ENCODE measurements at places on chromosomes 7 and 10.

DNA sequence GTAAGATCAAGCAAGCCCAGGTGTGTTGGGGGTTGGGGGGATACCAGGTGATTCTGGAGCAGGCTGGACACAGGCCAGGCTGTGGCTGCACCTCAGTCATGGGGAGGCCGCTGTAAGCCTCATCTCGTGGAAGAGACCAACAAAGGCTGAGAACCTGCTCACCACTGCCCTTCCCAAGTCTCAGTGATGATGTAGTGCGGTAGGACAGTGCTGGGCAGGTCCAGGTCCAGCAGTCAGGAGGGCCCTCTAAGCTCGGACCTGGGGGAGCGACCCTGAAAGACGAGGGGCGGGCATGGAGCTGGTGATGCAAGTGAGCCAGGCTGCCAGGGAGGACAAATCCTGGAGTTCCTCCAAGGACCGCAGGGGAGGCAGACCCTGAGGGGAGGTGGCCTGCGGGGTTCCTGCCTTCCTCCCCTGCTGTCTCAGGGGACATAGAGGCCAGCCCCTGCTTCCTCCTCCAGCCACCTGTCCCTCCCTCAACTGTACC, 3.3 kb upstream of the PWWP2B start:
- no peak for DNase-seq

DNA sequence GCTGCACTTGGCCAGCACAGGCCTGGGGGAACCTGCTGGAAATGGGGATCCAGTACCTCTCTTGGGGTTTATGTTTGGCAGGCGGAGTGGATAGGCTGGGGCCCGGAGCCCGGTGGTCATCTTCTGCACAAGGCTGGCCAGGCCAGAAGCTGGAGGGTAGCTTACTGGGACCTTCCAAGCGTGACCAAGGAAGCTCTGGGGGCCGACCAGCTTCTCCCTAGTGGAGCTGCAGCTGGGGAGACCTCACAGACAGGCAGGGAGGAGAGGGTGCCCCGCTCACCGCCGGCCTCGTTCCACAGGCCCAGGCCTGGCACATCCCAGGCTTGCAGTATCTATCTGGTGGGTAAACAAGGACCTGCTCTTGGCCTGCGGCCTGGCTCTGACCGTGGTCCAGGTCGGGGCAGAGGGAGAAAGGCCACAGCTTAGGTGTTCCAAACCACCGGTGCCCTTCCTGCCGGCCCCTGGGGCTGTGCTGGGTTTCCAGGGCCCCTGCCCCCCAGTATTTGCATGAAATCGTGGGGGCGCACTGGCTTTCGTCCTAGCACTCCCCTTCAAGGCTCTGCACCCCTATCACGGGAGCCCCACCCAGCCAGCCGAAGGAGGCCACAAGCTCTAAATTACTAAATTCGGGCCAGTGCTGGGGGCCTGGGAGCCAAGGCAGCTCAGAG, 1.5 kb upstream of the ELFN1 start:
- peak; percentile 65 for DNase-seq

DNA sequence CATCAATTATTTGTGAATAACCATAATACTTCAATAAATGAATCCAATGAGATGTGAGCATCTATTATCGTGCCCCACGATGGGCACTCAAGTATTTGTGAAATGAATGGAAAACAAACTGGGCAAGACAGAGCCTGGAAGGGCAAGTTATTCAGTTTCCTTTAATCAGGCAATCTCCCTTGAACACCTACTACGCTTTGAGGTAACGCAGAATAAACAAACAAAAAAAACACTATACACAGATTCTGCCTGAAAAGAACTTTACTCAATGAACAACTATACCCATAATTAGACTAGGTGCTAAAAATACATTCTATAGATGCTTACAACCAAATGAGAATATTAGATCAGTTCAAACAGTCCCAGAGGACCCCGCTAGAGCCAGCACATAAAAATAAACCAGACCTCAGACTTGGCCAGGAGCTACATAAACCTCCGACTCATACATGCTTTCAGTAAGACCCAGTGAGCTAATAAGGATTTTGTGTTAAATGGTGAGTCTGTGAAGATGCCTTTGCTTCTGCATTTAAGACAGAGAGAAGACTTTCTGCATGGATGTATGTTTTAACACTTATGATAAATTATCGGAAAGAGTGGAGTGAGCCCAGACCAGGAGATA, 121.3 kb downstream of the MPP7 start:
- DNase-seq: no peak

- DNase-seq: no peak
Observed at GRCh38 chr7:141660259-141660658, 41.7 kb downstream of the DENND11 start.

DNA sequence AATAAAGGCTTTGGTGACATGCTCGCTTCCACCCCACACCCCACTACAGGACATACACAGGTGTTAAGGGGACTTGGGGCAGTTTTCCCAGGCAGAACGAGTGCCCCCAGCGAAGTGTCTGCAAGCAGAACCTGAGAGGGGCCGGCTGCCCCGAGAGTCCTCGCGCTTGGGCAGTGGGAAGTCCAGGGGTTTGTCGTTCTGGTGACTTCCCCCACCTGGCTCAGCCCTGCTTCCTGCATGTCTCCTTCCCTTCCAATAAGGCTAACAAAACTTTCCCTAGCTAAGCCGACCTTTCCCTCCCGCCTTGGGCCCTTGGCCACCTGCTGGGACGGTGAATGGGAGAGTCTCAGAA, 916 bp downstream of the VWA2 start:
- DNase-seq: no peak

DNA sequence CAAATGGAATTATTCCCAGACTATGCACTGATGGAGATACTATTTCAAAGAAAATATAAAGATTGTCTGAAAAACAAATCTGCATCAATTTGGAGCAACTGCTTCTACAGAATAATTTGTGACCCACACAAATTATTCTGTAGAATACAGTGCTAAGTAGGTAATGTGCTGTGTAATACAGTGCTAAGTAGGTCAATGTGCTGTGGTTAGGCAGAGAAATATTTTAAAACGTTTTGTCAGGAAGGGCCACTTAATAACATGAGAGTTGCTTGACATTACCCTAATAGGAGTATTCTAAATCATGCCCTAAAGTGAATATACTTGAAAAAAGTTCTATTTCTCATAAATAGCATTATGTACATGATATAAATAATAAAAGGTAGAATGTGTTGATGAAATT, 116.5 kb upstream of the KCND2 start:
- no peak for DNase-seq

GRCh38 chr10:14549496-14549895, 218.8 kb upstream of the FRMD4A start:
- DNase-seq: no peak

DNA sequence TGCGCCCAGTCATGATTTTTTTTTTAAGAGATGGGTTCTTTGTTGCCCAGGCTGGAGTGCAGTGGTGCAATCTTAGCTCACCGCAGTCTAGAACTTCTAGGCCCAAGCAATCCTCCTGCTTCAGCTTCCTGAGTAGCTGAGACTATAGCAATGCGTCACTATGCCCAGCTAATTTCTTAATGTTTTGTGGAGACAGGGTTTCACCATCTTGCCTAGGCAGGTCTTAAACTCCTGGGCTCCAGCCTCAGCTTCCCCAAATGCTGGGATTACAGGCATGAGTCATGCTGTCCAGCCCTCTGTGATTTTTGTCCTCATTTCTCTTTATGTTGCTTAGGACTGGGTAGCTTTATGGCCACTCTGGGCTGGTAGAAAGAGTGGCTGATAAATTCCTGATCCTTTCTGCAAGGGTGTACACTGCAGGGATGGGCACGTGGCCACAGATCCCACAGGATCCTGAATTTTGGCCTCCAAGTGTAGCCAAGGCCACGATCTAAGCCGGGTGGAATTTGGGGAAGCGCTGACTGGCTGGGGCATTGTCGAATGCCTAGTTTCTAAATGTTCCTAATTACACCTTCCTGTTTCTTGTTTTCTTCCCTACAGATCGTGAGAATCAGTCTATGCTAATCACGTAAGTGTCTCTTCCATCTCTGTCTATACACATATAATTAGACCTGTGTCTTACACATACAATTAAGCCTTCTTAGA, 24.1 kb upstream of the MYH16 start:
- DNase-seq: no peak

All from posterior cingulate gyrus (tissue), 11 donors.